Stimulated activated CD4-positive, alpha-beta T cell treated with anti-CD3 and anti-CD28 coated beads, Interleukin-15, amount 100 ng/mL, for 24 hours (primary cell): ENCODE measurements at places on chromosomes 1 and 21.

DNA sequence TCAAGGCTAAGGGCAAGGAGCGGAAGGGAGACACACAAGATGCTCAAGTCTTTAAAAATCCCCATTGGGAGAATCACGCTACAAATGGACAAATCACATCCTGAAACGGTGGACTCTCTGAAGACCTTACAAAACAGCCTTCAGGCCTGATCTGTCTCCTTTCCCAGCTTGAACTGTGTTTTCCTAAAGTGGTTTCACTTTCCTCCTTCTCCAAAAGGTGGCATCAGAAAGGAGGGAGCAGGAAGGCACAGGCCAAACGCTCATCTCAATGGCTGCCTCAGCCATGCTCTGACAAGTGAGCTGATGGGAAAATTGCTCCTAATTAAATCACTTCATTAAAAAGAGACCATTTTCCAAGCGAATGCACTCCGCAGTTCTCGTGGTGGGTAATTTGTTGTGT lies 47.7 kb downstream of the UTP25 start:
- DNase-seq, result no peak

- DNase-seq, result no peak
Measured at GRCh38 chr21:45476582-45476981, 65.7 kb downstream of the SLC19A1 start.

DNA sequence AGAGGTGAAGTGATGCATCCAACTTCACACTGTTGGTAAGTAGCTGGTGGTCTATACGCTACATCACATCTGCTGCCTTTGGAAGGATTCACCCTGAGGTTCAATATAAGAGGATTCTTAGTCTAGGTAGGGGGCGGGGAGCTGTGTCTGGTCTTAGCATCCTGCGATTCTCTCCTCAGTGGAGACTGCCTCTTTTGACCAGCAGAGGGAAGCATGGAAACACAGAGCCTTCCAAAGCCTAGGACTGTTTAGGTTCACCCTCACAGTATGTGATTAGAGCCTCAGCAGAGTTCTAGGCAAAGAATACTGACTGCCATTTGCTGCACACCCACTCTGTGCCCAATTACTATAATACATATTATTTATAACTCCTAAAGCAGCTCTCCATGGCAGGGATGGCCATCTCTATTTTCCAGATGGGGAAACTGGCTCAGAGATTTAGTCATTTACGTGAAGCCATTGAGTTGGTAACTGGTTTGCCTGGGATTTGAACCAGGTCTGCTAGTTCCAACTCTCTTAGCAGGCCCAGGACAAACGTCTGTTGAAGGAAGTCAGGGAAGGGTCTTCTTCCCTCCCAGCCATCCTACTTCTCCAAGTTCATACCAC lies 28.9 kb upstream of the EFCAB14 start:
- DNase-seq, result peak; percentile 10

DNA sequence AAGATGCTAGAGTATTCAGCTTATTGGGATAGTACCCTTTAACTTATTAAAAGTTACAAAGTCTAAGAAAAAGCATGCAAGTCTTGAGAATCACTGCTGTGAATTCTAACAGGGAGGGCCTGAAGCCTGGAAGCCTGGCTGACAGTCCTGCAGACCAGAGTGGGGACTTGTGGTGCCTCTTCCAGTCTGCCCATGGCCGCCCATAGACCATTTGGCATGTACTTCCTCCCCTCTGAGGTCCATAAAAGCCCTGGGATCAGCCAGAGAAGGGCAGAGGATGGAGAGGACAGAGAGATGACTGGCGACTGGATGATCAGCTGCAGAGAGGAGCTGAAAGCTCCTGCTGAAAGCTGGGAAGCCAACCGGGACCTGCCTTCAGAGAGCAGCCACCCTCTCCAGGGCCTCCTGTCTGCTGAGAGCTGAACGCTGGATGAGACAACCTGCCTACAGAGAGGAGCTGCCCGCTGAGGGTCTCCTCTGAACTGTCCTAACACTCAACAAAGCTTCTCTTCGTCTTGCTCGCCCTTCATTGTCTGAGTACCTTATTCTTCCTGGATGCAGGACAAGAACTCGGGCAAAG lies 12.5 kb upstream of the SLC1A7 start:
- no peak for DNase-seq

DNA sequence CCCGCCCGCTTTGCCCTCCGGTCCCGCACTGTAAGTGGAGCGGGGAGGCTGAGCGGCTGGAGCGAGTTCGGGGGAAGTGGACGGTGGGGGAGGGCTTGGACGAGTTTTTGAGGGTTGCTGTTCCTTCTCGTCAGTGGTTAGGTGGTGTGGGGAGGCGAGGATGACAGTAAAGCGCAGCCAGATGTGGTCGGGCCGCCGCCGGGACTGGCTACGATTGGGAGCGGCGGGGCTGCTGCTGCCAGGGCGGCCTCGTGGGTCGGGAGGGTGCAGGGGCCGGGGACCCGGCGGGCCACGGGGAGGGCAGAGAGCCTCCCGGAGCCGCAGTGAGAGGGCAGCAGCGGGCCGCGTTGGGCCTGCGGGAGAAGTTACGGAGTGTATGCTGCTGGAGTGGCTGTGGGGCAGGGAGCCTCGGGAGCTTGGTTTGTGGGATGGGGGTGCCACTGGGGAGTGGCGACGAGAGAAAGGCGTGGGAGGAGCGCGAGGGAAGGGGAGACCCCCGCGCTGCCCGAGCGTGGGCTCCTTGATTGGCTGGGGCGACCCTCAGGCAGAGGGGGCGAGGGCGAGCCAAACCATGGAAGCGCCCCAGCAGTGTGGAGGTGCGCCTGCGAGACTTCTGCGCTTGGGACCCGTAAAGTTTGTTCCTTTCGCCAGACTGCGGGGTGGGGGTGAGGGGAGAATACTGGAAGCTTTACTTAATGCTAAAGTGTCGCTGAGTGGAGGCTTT lies 2.1 kb downstream of the ADGRL2 start:
- peak; percentile 11 for DNase-seq

DNA sequence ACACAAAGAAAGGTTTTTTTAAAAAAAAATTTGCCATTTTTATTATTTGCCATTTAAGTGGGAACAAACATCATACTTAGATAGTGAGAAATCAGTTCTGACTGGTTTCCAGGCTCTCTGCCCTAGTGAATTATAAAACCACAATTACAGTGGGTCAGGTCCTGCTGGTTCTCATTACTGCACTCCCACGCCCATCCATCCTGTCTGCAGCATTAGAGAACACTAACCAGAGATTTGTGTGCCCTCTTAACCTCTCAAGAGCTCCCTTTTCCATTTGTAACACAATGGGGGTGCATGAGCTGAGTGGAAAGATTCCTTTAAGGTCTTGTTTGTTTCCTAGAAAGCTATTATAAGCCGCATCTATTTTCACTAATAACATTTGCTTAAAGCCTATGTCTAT lies 489.3 kb downstream of the AMY1C start:
- no peak for DNase-seq
